Foreskin keratinocyte (primary cell): ENCODE measurements at places on chromosomes 4 and X. TPM values are rescaled to one million over a fixed set of nuclear protein-coding genes. Genes with fewer than 3 reads are reported as not detected.
A peak's percentile ranks its signal among the peaks of the same experiment; 100 is the strongest.

- DNase-seq: peak; percentile 60
Measured at GRCh38 chr4:76703123-76703490, 194.8 kb downstream of the SOWAHB start.

DNA sequence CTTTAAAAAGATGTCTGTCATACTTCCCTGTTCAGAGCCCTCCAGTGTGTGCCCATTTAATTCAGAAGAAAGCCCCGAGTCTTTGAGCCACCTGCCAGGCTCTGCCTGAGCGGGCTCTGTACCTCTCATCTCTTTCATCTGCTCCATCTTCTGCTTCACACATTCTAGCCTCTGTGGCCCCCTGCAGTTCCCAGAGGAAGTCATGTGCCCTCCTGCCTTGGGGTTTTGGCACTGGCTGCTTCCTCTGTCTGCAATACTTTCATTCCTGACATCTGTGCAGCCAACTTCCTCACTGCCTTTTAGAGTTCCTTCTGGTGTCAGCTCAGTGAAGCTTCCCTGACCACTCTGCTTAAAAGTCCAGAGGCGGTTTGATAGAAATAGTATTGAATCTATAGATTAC, 6.2 kb upstream of the STK32B start:
- DNase-seq: no peak

- no peak for DNase-seq
Measured at GRCh38 chrX:20347481-20347880, 80.8 kb upstream of the RPS6KA3 start.

DNA sequence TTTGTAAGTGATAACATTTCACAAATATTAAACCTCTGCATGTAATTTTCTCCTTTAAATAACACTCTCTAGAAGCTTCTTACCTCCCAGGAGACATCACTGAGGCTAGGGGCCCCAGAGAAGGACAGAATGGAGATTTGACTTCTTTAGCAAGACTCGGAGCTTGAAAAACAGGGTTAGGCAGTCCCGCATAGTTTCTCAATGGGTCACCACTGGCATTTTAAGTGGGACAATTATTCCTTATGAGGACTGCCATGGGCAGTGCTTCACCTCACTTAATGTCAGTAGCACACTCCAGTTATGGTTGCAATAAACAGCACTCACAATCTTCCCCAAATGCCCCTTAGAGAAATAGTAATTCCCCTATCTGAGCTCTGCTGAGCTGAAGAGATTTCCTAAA, 66.7 kb upstream of the NOCT start:
- DNase-seq: peak; percentile 66

GRCh38 chrX:100410901-100411801, 1.1 kb upstream of the PCDH19 start:
- no peak for DNase-seq

- no peak for DNase-seq
Measured at GRCh38 chr4:773214-773613, 52.7 kb downstream of the CPLX1 start.

Gene USP26
- not detected in 2 replicates for total RNA-seq

Gene ITIH6
- not detected in 2 replicates for total RNA-seq
